ENCODE measurements at places on chromosomes 2 and 18.

- no peak for DNase-seq
These were observed 1.9 kb downstream of the MCFD2 start for GRCh38 chr2:46913471-46914381.

- no peak for DNase-seq
These were observed 110.9 kb upstream of the DNAJC10 start for GRCh38 chr2:182605166-182605565.

GRCh38 chr2:55811048-55811447, 112.5 kb downstream of the EFEMP1 start:
- DNase-seq, result no peak

GRCh38 chr2:122323927-122324326, 568.5 kb downstream of the TSN start:
- no peak for DNase-seq

GRCh38 chr2:219523031-219523671, 8.9 kb downstream of the ASIC4 start:
- DNase-seq, result no peak

DNA sequence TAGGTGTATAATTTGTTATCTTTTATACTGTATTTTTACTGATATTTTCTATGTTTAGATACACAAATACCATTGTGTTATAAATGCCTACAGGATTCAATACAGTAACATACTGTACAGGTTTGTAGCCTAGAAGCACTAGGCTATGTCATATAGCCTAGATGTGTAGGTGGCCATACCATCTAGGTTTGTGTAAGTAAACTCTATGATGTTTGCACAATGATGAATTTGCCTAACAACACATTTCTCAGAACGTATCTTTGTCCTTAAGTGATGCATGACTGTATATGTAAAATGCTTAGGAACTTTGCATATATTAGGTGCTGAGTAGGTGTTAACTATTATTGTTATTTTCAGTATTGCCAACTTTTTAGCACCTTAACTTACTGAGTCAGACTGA, 17.3 kb downstream of the UNC80 start:
- DNase-seq, result no peak

DNA sequence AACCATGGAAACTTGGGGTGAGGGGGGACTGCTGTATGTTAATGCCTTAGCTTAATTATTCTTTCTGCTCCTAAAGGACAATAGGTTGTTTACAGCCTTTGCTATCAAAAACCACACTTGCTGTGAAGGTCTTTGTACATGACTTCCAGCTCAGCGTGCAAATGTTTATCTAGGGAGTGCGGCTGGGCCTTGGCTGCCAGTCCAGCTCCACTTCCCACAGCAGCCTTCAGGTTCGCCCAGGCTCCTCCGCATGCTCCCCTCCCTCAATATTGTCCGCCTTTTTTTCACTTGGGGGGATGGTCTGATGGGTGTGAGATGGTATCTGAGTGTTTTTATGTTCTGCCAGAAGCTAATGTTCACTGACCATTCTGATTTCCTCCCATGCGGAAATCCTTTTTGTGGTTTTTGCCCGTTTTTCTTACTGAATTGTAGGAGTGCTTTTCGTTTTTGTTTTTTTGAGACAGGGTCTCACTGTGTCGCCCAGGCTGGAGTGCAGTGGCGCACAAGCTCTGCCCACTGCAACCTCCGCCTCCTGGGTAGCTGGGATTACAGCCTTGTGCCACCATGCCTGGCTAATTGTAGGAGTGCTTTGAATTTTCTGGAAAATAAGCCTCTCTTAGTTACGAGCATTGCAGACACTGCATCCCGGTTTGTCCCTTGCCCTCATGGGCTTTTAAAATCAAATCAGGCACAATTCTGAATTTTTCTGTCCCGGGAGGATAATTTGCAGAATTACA, 28.8 kb downstream of the SH3BP4 start:
- no peak for DNase-seq
